Effector memory CD4-positive, alpha-beta T cell (primary cell): ENCODE measurements at places on chromosomes 6 and 20.
A peak's percentile ranks its signal among the peaks of the same experiment; 100 is the strongest.

GRCh38 chr20:17683218-17684076 lies 1.4 kb upstream of the RRBP1 start:
- H3K27ac ChIP-seq = no peak overlapping the region
- H3K27me3 ChIP-seq = peaks cover 5% of the 10 kb centered on the region
- H3K4me3 ChIP-seq = peak overlapping the region; percentile 77
- peaks cover 12% of the 10 kb centered on the region for H3K4me1 ChIP-seq
- no peaks in the 10 kb centered on the region for H3K36me3 ChIP-seq
- DNase-seq = no peak

DNA sequence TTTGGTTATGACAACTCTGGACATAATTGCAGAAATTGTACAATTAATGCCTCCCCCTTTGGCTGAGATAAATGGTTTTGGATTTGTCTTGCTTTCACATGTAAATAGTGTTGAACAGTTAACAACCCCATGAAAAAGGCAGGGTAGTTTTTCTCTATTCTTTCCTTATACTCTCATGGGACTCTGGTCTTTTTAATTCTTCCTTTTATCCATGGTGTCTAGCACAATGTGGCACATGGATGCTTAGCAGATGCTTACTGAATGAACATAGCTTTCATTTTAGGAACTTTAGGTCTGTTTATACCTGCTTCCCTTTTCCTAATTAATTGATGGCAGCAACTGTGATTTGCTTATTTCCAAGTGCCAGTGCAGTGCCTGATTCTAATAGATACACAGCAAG lies 75.6 kb downstream of the NCOA3 start:
- peaks cover 19% of the 10 kb centered on the region for H3K4me1 ChIP-seq
- H3K36me3 ChIP-seq = peaks cover 3% of the 10 kb centered on the region
- no peaks in the 10 kb centered on the region for H3K27me3 ChIP-seq
- no peak overlapping the region for H3K4me3 ChIP-seq
- no peak for DNase-seq

DNA sequence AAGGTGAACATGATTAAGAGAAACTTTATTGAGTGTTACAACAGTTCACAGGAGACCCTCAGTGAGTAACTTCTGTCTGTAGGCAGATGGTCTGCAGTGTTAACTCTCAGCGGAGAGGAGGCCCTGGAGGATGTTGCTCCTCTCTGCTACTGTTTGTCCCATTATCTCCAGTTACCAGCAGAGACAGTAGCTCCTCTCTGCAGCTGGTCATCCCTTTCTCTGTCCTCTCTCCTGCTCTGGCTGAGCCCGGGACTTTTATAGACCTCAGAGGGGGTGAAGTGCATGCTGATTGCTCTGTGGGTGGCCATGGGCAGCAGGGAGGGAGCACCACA lies 5.7 kb downstream of the GTSF1L start:
- H3K36me3 ChIP-seq = no peaks in the 10 kb centered on the region
- no peaks in the 10 kb centered on the region for H3K27me3 ChIP-seq
- peaks cover 8% of the 10 kb centered on the region for H3K4me1 ChIP-seq
- H3K4me3 ChIP-seq = no peak overlapping the region
- no peak overlapping the region for H3K27ac ChIP-seq

- H3K4me1 ChIP-seq = no peaks in the 10 kb centered on the region
- H3K27ac ChIP-seq = no peak overlapping the region
- no peaks in the 10 kb centered on the region for H3K36me3 ChIP-seq
- no peak for DNase-seq
- no peak overlapping the region for H3K4me3 ChIP-seq
Observed at GRCh38 chr20:23225407-23226060, 125.1 kb upstream of the NXT1 start.

- peaks cover 29% of the 10 kb centered on the region for H3K36me3 ChIP-seq
- no peak for DNase-seq
- H3K4me3 ChIP-seq = no peak overlapping the region
- peak overlapping the region; percentile 45 for H3K27ac ChIP-seq
- H3K27me3 ChIP-seq = no peaks in the 10 kb centered on the region
Observed at GRCh38 chr20:32523613-32524213, 61.4 kb downstream of the NOL4L start.

- H3K4me3 ChIP-seq = no peak overlapping the region
- no peak for DNase-seq
- H3K27me3 ChIP-seq = no peaks in the 10 kb centered on the region
- H3K36me3 ChIP-seq = no peaks in the 10 kb centered on the region
- H3K27ac ChIP-seq = no peak overlapping the region
- no peaks in the 10 kb centered on the region for H3K4me1 ChIP-seq
Observed at GRCh38 chr6:146594495-146594894, 4.3 kb upstream of the ADGB start.

DNA sequence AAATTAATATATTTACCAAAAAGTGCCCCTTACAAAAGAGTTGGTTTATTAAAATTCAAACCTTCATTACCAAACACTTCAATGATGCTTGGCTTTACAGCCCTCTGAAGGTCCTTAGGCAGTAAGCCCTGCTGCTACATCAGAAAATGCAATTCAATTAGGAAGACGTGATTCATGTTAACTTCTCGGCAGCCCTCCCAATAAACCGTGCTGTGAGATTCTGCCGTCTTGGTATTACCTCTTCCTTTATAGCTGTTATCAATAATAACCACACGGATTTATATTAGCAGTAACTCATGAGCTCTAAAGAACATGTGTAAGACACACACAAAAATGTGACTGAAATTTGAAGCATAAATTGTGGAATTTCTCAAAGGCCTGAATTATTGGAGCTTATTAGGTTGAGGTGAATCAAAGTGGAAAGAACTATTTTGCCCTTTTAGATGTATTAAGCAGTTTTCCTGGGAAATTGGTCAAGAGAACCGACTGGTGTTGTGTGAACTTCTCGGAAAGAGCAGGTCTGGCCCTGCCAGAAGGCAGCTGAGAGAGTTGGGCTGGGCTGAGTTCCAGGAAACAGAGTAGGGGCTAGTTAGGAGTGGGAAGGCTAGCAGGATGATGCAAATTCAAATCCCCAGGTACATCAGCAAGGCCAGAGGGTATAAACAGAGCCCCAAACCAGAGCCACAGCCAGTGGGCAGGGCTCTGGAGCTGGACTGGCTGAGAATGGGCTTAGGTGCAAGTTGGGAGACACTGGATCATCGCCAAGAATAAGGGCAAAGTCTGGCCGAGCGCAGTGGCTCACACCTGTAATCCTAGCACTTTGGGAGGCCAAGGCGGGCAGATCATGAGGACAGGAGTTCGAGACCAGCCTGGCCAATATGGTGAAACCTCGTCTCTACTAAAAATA lies 33.1 kb downstream of the FGD2 start:
- H3K4me1 ChIP-seq = no peaks in the 10 kb centered on the region
- DNase-seq = no peak
- no peak overlapping the region for H3K4me3 ChIP-seq

DNA sequence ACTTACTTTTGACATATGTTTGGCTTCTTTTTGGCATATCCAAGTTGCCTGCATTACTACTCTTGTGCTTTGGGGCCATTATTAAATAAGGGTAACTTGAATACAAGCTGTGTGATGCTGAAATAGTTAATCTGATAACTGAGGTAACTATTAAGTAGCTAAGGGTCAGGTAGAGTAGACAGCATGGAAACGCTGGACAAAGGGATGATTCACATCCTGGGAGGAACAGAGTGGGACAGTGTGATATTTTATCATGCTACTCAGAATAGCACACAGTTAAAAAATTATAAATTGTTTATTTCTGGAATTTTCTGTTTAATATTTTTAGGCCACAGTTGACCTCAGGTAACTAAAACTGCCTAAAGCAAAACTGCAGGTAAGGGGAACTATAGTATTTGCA lies 483.9 kb downstream of the RFPL4B start:
- no peak overlapping the region for H3K27ac ChIP-seq
- no peaks in the 10 kb centered on the region for H3K36me3 ChIP-seq
- no peaks in the 10 kb centered on the region for H3K4me1 ChIP-seq
- no peaks in the 10 kb centered on the region for H3K27me3 ChIP-seq

DNA sequence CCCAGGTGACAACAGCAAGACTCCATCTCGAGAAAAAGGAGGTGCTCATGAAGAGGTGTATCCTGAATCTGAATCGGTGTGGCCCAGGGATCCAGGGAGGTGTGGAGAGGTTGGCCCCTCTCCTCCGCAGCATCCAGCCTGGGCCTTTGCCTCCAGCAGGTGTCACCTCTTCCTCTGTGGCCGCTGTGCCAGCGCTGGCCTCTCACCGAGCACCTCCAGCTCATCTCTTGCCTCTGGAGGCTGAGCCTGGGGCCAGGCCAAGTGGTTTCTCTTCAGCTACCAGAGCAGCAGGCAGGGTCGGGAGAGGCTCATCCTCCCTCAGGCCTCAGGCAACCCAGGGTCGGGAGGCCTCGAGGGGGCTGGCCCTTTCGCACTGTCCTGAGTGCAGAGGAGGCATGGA lies 1.2 kb upstream of the COL20A1 start:
- peaks cover 12% of the 10 kb centered on the region for H3K4me1 ChIP-seq
- no peak overlapping the region for H3K27ac ChIP-seq
- peaks cover 2% of the 10 kb centered on the region for H3K27me3 ChIP-seq
- H3K36me3 ChIP-seq = peaks cover 20% of the 10 kb centered on the region
- no peak overlapping the region for H3K4me3 ChIP-seq

GRCh38 chr6:84641076-84641475 lies 123.3 kb downstream of the TBX18 start:
- no peak overlapping the region for H3K4me3 ChIP-seq
- no peaks in the 10 kb centered on the region for H3K27me3 ChIP-seq
- H3K4me1 ChIP-seq = no peaks in the 10 kb centered on the region
- no peak for DNase-seq
- no peak overlapping the region for H3K27ac ChIP-seq

GRCh38 chr6:79818471-79818870 lies 128.9 kb downstream of the ELOVL4 start:
- no peaks in the 10 kb centered on the region for H3K36me3 ChIP-seq
- no peak overlapping the region for H3K27ac ChIP-seq
- no peak overlapping the region for H3K4me3 ChIP-seq
- DNase-seq = no peak
- H3K4me1 ChIP-seq = no peaks in the 10 kb centered on the region

GRCh38 chr6:55447891-55448290 lies 120.6 kb downstream of the GFRAL start:
- DNase-seq = no peak
- no peaks in the 10 kb centered on the region for H3K4me1 ChIP-seq
- H3K27ac ChIP-seq = no peak overlapping the region
- no peaks in the 10 kb centered on the region for H3K36me3 ChIP-seq

- no peak overlapping the region for H3K27ac ChIP-seq
- no peaks in the 10 kb centered on the region for H3K27me3 ChIP-seq
- H3K36me3 ChIP-seq = no peaks in the 10 kb centered on the region
- H3K4me1 ChIP-seq = no peaks in the 10 kb centered on the region
- DNase-seq = no peak
Observed at GRCh38 chr20:52056203-52057062, 135.1 kb downstream of the ZFP64 start.

GRCh38 chr6:7815716-7816115 lies 89.8 kb downstream of the BMP6 start:
- H3K36me3 ChIP-seq = no peaks in the 10 kb centered on the region
- DNase-seq = no peak
- no peak overlapping the region for H3K4me3 ChIP-seq
- H3K4me1 ChIP-seq = no peaks in the 10 kb centered on the region

GRCh38 chr20:58303547-58303946 lies 6.0 kb upstream of the RAB22A start:
- no peaks in the 10 kb centered on the region for H3K36me3 ChIP-seq
- H3K27ac ChIP-seq = no peak overlapping the region
- peaks cover 22% of the 10 kb centered on the region for H3K4me1 ChIP-seq
- DNase-seq = no peak

- H3K4me3 ChIP-seq = no peak within 1 kb of the TSS
- DNase-seq = no peak
- H3K27me3 ChIP-seq = no peaks in the 10 kb centered on the region
- no peaks in the 10 kb centered on the region for H3K4me1 ChIP-seq
- no peaks in the 10 kb centered on the region for H3K36me3 ChIP-seq
Observed at GRCh38 chr20:1491281-1491840, at the start of gene SIRPB2. SIRPB2 (minus strand) TSS chr20:1491420; CDS start chr20:1491359, 61 bp downstream.

- DNase-seq = peak; percentile 61
- H3K27me3 ChIP-seq = no peaks in the 10 kb centered on the region
- no peaks in the 10 kb centered on the region for H3K36me3 ChIP-seq
- no peak overlapping the region for H3K4me3 ChIP-seq
- no peak overlapping the region for H3K27ac ChIP-seq
Observed at GRCh38 chr6:26097268-26097875, 10.1 kb downstream of the HFE start.

DNA sequence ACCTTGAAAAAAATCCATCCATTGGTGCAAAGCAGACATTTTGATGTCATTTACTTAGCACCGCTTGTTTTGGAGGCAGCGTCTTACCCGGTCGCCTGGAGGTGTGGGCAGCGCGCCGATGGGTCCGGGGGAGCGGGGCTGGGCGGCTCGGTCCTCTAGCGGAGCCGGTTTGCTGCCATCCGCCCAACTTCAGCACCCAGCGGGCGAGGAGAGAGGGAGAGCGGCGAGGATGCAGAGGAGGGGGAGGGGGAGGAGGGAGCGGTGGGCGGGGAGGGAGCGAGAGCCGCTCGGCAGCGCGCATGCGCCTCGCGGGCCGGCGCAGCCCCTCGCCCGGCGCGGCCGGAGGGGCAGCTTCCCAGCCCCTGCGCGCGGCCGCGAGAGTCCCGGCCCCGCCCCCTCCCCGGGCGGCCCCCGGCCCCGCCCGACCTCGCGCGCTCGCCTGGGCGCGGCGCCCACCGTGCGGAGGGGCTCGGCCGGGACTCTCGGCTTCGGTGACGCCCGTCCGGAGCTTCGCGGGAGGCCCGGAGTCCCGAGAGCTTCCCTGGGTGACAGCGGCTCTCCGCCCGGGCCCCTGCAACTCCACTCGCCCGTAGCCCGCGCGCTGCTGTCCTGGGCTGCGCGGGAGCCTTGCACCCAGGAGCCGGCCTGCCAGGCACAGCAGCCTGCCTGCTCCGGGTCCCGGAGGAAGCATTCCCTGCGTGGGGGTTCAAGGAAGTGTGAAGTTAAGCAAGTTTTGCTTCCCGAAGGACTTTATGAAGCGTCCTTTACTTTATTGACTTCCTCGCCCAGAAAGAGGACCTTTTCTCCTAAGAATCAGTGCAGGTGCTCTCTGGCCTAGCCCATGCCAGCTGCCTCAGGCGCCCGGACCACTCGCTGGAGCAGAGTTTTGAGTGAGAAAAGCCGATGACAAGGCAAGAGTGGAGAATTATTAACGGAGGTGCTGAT lies at the start of gene RGS17:
RGS17 (minus strand) TSS at position 246 of the 945 bp plus-strand sequence. CDS start 87,264 bp downstream, outside the sequence.
- no peaks in the 10 kb centered on the region for H3K36me3 ChIP-seq
- peaks cover 14% of the 10 kb centered on the region for H3K27me3 ChIP-seq
- H3K4me1 ChIP-seq = peaks cover 13% of the 10 kb centered on the region
- peak within 1 kb of the TSS; percentile 56 for H3K4me3 ChIP-seq
- no peak within 1 kb of the TSS for H3K27ac ChIP-seq

DNA sequence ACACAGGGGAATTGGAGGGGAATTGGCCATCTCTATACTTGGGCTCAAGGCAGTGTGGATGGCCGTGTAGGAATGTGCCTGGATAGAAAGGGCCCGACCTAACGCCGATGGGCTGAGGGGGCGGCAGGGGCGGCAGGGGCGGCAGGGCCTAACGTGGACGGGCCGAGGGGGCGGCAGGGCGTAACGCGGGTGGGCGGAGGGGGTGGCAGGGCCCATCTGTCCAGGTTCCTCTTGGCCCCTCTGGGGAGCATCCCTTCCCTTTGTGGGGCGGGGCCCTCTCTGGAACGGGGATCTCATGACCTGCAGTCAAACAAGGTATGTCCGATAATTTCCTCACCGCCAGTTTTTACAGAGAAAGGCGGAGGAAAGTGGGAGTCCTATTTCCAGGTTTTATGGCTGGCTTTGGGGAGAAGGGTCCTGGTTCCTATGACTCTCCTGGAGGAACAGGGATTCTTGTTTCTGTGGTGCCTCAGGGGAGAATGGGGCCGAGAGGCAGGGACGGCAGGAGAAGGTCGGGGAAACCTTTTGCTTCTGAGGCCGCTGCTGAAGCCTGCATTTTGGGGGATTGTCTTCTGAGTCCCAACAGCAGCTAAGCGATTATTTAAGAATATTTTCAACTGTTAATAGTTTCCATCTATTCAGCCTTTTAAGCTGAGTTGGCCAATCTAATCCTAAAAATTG lies 100.8 kb upstream of the FRMD1 start:
- no peak overlapping the region for H3K27ac ChIP-seq
- H3K4me3 ChIP-seq = no peak overlapping the region
- no peaks in the 10 kb centered on the region for H3K4me1 ChIP-seq
- DNase-seq = no peak
- H3K27me3 ChIP-seq = no peaks in the 10 kb centered on the region
- no peaks in the 10 kb centered on the region for H3K36me3 ChIP-seq
